Midbrain (tissue), 1 donor: ENCODE measurements at places on chromosomes 3 and 15.

DNA sequence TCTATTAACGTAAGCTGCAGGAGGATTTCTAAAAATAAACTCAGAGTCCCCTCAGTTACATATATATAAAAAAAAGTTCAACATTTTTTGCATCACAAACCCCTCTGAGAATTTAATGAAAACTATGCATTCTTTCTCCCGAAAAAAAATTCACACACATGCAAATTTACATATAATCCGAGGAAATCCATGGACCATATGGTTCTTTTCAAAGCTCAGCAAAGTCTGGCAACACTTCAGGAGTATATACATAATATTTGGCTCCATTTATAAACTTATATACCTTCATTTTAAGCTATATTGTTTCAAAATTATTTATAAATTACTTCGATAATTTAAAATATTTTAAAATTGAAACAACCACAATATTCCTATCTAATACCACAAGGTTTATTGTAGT is 140.7 kb upstream of the PLXND1 start:
- DNase-seq, result no peak

DNA sequence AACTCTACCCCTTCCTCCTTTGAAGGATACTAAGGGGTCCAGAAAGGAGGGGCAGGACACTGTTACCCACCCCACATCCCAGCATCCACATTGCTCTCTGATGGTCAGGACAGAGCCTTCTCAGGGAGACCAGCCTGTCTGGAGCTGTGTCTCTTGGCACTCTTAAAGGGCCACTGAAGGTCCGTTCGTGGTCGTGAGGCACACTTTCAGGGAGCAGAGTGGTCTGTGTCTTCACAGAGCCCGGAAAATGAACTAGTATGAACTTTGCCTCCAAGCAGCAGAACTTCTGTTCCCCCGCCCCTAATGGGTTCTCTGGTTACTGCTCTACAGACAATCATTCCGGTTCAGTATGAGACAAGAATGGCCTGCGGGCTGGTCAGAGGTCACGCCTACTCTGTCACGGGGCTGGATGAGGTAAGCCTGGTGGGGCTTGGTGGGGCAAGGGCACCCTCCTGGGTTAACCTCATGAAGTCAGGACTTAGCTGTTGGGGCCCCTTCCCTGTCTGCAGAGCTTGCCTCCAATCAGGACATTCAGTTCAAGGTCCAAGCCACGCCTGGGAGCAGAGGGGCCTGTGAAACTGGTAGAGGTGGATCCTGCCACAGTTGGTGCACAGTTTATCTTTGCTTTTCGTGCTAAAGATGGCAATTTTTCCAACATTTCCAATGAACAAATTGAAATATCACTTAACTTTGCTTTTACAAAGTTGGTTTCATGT is 33.2 kb downstream of the CAPN3 start:
- DNase-seq, result no peak

- peak; percentile 20 for DNase-seq
Observed at GRCh38 chr3:69082805-69083204, 1.9 kb upstream of the ARL6IP5 start.

DNA sequence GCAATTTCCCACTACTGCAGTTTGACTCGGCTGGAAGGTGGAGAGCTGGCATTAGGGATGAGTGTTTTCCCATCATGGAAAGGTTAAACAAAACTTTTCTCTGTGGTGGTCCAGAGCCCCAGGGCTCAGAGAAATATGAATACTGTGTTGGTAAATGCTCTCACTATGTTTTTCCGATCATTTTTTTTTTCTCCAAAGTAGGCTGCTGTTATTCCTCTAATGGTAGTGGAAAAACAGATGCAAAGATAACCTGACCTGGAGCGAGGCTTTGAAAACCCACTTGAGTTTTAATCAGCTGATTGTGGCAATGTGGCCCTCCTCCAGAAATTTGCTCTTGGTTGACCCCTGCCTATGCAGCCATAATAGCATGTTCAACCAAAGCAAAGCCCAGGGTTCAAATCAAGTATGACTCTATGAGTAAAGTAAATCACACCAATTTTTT is 320.8 kb upstream of the CTNNB1 start:
- DNase-seq, result no peak

- peak; percentile 37 for DNase-seq
Observed at GRCh38 chr3:190566043-190566933, 52.4 kb downstream of the IL1RAP start.

DNA sequence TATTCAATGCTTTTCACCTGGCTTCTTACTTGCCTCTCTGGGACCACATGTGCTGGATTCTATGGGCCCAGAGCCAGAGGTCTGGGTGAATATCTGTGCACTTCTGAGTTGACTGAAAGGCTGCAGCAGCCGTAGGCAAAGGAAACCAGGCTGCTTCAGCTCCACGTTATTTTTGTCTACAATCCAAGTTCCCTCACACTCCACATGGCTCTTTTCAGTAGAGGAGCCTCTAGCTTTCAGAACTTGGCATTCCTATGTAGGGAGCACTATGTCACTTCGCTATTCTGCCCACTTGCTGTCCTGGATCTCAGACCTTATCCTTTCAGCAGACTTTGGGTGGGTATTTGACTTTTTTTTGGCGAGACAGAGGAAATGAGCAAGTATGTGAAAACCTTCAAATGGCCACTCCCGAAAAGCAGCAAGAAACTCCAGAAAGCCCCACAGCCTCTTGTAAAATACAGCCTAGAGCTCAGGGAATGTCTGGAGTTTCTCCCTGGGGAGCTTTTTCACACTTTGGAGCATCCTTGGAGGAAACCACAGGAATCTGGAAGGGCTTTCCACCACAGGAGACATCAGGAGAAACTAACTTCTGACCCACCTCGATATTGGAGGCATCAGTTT is 80.9 kb downstream of the DUT start:
- no peak for DNase-seq

DNA sequence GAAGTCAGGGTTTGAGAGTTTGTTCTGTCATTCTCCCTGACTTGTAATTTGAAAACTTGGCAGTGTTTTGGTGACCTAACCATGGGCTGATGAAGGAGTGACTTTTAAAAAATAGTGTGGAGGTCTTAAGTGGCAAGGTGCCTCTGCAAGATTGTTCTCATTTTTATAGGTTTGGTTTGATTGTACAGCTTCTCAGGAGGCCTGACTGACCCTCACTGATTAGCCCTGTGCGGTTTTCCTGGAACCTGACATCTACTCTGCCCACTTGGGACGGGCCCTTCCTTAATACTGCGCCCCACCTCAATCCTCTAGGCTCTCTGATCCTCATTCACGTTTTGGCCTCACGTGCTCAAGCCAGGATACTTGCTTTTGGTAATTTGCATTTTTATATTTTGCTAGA is 2.8 kb downstream of the UBE2E1 start:
- no peak for DNase-seq

- DNase-seq, result no peak
Observed at GRCh38 chr3:24258727-24259600, 235.7 kb downstream of the THRB start.

DNA sequence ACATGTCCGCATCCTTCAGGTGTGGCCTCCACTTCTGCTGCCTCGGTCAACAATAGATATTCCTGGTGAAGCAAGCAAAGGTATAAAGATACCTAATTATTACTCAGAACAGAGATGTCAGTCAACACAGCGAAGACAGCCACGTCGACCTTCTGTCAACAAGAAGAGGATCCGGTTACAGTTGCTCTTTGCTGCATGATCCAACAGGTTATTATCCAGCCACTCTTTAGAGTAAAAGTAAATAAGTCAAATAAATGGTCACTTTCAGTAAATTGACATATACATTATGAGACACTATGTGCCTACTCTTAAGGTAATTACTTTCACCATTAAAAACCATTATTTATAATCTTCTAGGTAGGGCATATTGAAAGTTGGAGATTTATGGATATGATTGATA is 356.8 kb upstream of the ATP11B start:
- DNase-seq, result no peak

DNA sequence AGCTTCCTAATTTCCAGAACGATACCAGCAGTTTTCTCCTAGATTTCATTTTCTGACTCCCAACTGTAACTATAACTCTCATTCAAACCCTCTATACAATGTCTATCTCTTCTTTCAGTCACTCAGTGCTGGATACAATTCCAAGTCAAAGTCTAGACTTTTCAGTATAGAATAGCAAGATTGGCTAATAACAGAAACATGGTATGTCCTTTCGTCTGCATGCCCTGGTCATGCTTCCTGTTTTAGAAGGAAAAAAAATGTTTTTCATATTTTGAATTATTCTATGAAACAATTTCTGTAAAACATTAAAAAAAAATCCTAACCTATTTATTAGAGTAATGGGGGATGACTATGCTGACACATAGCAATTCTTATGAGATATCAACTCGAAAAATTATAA is 180.0 kb downstream of the KCNAB1 start:
- no peak for DNase-seq

DNA sequence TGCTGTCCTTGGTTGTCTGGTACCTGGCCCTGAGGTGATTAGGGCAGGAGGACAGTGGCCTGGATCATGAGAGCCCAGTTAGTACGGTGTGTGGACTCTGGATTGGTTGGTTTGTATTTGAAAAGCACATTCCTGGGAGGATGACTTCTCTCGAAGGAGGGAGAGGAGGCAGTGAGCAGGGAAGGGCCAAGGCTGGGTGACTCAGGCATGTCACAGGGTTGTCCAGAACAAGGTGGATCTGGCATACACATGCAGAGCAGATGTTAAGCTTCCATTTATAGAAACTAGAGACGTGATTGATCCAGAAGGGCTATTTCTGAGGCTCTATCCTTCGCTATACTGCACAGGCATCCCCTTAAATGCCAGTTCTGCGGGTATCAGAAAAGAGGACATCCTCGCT is 34.4 kb downstream of the FAM240A start:
- no peak for DNase-seq

DNA sequence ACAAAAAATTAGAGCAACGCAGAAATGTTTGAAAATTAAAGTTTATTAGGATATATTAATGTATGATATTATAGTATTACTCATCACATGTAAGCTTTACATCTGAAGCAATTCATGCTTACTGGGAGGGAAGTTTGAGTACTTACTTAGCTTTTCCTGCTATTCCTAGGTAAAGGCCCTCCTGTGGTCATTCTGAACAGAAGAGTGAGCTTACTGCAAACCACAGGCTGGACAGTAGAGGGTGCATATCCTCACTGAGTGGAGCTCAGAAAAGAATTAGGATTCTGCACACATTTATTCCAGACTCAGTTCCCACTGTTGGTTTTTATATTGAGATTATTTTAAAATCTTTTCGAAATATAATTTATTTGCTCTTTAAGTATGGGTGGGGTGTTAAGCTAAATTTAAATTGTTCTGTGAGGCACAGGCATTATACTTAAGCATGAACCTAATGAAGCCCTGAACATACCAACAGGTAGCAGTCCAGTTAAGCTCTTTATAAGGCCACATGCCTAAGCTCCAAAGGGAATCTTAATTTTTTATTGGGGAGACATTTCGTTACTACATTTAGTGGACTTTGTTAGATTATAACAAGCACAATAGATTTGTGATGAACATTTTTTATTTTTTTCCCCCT is 10.2 kb downstream of the MRPS22 start:
- peak; percentile 42 for DNase-seq

DNA sequence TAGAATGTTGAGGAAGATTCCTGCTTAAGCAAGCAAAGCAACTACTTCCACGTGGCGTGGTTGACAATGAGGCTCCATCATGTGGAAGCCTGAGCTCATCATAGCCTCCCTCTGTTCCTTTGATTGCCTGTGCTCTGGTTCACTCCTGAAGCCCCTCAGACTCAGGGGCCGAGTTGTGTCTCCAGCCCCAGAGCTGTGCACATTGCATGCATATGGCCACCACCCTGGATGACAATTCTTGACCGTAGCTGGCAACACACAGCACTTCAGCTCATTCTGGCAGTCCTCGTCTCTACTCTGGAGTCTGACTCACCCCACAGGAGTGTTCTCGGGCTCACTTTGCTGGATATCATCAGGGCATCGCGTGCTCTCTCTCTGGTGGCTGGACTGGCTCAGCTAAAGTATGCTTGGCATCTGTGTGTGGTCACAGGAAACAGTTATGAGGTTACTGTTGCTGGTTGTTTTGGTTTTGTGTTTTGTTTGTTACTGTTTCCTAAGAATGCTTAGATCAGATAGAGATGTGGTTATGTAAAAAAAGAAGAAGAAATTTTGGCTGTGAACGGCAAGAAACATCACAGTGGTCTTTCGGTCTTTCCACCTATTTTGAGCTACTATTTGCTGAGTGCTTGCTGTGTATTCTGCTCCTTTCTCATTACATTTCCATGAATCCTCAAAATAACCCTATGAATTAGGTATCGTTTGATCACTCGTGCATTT is 41.6 kb upstream of the MRPS22 start:
- DNase-seq, result no peak

- peak; percentile 50 for DNase-seq
Observed at GRCh38 chr15:88476635-88477060, 9.1 kb downstream of the MRPS11 start.

DNA sequence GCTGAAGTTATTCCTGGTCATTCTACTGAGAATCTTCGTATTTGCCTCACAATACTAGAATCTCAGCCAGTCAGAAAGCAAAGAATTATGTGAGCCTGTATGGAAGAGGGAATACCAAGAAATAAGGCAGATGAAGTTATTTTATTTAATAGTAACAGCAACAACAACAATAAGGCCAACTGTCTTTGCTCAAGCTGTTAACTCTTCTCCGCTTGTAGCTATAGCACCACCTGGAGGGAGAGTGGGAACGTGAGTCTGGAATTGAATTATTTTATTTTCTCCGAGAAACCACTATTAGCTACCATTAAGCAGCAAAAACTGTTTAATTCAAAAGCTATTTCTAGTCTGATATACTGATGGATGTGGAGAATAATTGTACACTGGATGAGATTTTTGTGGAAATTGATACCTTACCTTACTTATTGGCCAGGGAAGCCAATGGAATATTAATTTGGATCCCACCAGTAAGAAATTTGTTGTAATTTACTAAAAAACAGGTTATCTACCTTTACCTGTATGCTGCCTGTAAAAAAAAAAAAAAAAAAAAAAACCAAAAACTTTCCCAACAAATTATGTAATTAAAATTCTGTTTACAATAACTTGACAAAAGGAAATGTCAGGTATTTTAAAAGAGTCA is 50.1 kb downstream of the CALML4 start:
- peak; percentile 43 for DNase-seq

- no peak for DNase-seq
Observed at GRCh38 chr3:143536817-143537535, 311.3 kb downstream of the SLC9A9 start.

DNA sequence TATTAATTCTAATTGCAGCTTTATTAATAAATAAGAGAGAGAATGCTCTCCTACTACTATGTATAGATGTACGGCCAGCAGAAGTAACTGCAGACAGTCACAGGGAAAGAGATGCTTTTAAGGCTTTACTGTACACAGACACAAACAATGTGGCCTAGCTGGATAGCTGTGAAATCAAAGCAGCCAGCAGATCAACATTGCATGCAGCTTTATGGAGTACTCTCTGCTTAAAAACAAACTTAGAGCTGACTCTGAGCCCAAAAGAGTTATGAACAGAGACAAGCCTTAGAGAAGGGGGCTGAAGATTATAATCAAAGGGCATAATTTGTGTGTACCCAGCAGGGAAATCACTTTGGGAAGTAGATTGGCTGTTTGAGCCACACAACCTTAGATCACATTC is 47.2 kb downstream of the CADM2 start:
- DNase-seq, result no peak

- DNase-seq, result no peak
Observed at GRCh38 chr15:70788114-70789049, 25.0 kb upstream of the UACA start.
